ENCODE measurements at places on chromosomes 5 and 9. TPM values are rescaled to one million over a fixed set of nuclear protein-coding genes. Genes with fewer than 3 reads are reported as not detected.

DNA sequence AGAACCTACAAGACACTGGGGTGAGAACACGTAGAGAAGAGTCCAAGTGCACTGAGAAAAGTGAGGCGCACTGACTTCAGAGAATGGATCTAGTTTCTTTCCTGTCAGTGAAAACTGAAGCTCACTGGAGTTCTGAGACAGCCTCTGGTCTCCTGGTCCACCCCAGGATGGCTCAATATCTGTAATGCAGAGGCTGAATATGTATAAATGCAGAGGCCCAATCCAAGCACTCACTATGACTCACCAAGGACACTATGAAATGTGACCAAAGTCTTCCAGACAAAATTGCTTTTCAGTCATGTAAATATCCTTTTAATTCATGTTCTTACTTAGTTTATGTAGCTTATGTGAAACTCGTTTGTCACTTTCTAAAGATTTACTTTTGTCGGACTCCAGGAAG lies 53.8 kb downstream of the NFIB start:
- peak; percentile 52 for DNase-seq

GRCh38 chr9:16709924-16710323 lies 160.5 kb downstream of the BNC2 start:
- no peak for DNase-seq

DNA sequence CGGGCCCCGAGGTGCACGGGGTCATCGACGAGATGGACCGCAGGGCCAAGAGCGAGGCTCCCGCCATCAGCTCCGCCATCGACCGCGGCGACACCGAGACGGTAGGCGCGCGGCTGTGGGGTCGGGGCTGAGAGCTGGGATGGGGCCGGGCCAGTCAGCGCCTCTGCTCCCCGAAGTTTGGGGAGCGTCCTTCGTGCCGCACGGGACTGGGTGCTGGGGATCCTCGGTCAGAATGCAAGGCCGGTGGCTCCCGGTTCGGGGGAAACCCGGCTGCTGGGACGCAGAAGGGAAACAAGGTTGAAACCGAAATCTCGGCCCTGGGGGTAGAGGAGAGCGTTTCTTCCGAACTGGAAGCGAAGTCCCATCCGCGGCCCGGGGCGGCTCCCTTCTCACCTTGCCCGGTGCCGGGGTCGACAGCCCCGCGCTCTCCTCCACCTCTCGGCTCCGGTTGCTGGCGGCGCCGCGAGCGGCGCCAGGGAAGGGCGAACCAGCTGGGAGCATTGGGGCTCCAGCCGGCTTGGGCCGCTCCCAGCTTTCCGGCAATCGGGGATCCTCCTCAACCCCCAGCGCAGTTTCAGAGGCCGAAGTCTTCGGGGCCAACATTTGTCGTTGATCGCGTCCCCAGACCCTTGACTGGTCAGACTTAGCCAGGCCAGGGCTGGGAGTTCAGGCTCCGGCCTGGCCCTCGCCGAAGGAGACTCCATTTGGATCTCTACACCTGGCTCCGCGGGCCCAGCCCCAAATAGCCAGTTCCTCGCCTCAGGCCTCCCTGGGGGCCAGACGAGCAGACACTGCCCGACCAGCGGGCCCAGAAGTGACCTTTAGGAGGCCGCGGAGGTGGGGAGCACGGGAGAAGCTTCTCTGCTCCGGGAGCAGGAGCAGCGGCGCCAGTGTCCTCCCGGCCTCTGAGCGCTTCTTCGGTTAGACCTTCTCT lies 1.1 kb downstream of the LHX2 start:
- no peak for DNase-seq

DNA sequence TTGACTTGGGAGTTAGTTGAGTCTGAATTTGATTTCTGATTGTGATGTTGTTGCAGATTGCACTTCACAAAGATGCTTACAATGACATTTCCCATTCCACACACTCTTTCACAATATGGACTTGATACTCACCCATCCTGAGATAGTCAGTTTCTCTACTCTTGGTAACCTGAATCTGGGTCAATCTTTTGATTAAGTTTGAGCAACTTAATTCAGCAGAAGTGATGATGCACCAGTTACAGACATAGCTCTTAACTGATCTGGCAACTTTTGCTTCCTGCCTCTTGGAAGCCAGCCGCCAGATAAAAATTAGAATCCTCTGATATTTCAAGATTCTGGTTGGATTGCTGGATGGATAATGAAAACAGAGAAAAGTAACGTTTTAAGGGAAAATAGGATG lies 79.7 kb upstream of the OSMR start:
- DNase-seq, result no peak

ZNF474 gene
- not detected for total RNA-seq

GRCh38 chr5:173745123-173745522 lies 128.7 kb upstream of the BOD1 start:
- peak; percentile 77 for DNase-seq

MYOZ3 gene
- total RNA-seq, result not detected

F2RL1 gene
- 70.5 TPM for total RNA-seq

TAF11L5 gene
- total RNA-seq, result not detected

F12 gene
- total RNA-seq, result 6.0 TPM

SV2C gene
- total RNA-seq, result 0.27 TPM

GRCh38 chr5:142600611-142601358 lies 85.1 kb downstream of the FGF1 start:
- DNase-seq, result peak; percentile 48

FIBCD1 gene
- total RNA-seq, result not detected

INSL4 gene
- total RNA-seq, result not detected

GNA14 gene
- total RNA-seq, result 12.4 TPM

GRCh38 chr9:134040781-134041648 lies 15.7 kb downstream of the BRD3OS start:
- DNase-seq, result no peak

GRCh38 chr9:24044576-24044975 lies 218.5 kb upstream of the ELAVL2 start:
- DNase-seq, result no peak

GRCh38 chr5:16863469-16863946 lies 72.6 kb downstream of the MYO10 start:
- DNase-seq, result no peak

GRCh38 chr5:87755360-87755759 lies 342.6 kb upstream of the CCNH start:
- no peak for DNase-seq

PCDHGA3 gene
- total RNA-seq, result 0.76 TPM

PCDHGB3 gene
- 5.0 TPM for total RNA-seq

SEMA6A gene
- 113 TPM for total RNA-seq

SPATA31E1 gene
- total RNA-seq, result not detected

DNA sequence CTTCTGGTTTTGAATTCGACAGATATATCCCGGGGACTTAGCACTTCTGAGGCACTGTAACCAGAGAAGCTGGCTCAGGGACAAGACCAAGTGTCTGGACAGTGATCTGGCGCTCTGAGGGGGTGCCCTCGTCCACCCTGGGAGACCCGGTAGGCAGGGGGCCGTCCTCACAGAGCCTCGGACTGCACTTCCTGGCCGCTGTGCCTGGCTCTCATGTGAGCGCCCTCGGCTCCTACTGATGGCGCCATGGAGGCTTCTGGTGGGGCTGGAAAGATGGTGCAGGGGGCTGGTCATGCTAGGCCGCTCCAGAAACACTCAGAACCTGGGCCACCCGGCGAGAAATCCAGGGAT lies 18.8 kb upstream of the SLC6A3 start:
- no peak for DNase-seq

DNA sequence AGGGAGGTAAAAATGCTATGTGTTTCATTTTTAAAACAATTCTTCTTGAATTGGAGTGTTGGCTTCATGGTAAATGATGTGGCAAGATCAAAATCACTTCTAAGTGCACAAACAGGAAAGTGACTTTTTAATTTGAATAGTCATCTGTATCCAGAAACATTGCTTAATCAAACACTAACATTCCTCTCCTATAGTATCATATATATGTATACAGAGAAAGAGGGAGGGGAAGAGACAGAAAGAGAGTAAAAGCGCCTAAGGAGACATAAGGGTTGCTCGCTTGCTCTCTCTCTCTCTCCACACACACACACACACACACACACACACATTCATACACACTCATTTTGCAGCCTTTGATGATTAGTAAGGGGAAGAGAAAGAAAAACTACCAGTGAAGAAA lies 95.4 kb upstream of the PRDM9 start:
- no peak for DNase-seq

- DNase-seq, result no peak
Observed at GRCh38 chr9:87594194-87594593, 96.5 kb downstream of the DAPK1 start.

DNA sequence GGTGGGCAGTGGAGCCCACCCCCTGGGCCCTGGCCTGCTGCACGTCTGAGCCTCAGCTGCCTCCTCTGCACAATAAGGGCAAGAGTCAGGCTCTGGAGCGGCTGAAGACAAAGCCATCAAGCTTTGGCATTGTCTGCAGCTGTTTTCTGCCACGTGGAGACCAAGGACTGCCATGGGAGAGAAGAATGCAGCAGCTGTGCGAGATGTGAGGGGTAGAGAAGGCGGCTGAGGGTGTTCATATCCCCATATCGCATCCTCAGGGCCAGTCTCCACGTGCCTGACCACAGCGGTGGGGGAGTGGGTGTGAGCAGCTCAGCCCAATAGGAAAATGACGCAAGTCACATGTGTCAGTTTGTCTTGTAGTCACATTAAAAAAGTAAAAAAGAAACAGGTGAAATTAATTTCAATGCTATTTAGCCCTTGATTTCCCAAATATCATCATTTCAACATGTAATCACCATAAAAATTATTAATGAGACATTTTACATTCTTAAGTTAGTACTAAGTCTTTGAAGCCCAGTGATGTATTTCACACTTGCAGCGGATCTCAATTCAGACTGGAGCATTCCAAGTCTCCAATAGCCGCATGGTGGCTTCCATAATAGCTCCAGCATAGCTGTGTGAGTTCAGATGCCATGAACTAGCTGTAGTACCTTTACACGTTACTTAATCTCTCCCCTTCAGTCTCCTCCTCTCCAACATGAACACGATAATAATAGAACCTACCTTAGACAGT lies 6.6 kb downstream of the C1QTNF2 start:
- DNase-seq, result no peak

GRCh38 chr5:35476036-35476435 lies 141.6 kb upstream of the SPEF2 start:
- no peak for DNase-seq
